ENCODE measurements at places on chromosomes 5 and 9.

- DNase-seq = peak; percentile 89
Measured at GRCh38 chr5:14097998-14098471, 45.1 kb upstream of the TRIO start.

GRCh38 chr5:56460195-56460546 lies 227.0 kb upstream of the ANKRD55 start:
- DNase-seq = no peak

DNA sequence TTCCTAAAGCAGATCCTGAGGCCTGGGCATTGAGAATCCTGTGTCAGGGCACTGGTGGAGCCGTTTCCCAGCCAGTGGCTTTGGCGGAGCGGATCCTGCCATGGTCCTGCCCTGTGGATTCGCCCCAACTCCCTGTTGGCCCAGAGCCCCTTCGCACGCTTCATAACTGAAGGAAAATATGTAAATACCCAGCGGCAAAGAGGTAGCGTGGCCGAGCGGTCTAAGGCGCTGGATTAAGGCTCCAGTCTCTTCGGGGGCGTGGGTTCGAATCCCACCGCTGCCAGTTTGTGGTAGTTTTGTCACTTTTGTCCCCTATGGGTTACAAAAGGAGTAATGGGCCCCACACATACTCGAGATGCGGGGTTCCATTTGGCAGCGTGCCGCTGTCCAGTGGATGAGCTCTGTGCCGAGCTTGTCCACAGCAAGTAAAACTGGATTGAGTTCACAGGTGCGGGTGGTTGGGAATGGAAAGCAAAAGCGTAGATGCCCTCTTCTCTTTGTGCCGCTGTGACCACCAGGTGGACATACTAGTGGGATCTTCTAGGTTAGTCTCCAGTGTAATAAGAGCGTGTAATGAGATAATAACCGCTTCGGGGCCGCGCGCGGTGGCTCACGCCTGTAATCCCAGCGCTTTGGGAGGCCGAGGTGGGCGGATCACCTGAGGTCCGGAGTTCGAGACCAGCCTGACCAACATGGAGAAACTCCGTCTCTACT lies 17.3 kb downstream of the TRIM7 start:
- DNase-seq = no peak

DNA sequence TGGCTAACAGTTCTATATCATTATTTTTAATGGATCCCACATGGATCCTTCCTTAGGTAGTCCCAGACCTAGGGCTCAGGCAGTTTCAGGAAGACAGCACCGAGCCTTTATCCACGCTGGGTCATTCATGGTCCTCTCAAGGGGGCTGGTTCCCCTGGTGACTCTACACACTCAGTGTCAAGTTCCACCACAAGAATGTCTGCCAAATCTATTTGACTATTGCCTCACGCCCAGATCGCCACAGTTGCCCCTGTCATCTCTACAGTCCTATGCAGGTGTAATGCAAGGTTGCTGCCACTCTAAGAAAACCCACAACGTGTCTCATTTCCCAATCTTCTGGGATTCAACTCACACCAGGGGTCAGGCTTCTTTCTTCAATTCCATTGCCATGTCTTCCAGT lies 8.0 kb upstream of the ZNF366 start:
- no peak for DNase-seq

GRCh38 chr9:77929942-77930341 lies 101.7 kb downstream of the GNAQ start:
- no peak for DNase-seq

DNA sequence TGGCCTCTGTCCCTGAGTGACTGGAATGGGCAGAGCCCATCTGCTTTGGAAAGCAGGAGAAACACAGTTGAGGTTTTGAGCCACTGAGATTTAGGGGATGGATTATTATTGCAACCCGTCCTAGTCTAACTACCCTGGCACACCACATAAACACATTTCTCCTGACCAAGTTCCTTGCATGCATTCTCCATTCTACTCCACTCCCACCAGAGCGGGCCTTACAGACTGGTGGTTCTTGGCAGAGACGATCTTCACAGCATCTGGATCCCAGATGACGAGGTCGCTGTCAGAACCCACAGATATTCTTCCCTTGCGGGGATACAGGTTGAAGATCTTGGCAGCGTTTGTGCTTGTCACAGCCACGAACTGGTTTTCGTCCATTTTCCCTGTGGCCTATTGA lies 111.0 kb downstream of the DPYSL3 start:
- DNase-seq = peak; percentile 92

DNA sequence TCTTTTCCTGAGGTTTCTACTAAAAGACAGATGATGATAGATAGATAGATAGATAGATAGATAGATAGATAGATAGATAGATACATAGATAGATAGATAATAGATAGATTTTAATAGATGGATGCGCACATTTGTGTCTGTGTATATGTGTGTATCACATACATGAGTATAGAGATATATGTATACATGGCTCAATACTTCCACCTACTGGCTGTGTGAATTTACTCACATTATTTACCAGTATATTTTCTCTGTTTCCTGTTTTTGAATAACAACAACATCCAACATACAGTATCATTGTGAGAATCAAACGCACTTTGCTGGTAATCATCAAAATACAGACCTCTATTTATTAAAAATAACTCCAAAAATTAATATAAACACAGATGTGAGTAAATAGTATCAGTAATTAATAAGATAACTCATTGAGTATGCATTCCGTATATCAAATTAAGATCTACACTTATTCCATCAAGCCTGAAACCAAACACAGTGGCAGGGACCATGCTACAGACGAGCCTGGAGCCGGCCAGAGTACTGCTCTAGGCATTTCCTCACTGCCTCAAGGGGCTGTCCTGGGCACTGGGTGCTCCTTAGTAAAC lies 338.0 kb downstream of the SEMA5A start:
- DNase-seq = no peak

GRCh38 chr5:133340822-133341221 lies 271.5 kb downstream of the FSTL4 start:
- DNase-seq = no peak

- no peak for DNase-seq
Measured at GRCh38 chr9:72681283-72681630, 159.8 kb downstream of the TMC1 start.

DNA sequence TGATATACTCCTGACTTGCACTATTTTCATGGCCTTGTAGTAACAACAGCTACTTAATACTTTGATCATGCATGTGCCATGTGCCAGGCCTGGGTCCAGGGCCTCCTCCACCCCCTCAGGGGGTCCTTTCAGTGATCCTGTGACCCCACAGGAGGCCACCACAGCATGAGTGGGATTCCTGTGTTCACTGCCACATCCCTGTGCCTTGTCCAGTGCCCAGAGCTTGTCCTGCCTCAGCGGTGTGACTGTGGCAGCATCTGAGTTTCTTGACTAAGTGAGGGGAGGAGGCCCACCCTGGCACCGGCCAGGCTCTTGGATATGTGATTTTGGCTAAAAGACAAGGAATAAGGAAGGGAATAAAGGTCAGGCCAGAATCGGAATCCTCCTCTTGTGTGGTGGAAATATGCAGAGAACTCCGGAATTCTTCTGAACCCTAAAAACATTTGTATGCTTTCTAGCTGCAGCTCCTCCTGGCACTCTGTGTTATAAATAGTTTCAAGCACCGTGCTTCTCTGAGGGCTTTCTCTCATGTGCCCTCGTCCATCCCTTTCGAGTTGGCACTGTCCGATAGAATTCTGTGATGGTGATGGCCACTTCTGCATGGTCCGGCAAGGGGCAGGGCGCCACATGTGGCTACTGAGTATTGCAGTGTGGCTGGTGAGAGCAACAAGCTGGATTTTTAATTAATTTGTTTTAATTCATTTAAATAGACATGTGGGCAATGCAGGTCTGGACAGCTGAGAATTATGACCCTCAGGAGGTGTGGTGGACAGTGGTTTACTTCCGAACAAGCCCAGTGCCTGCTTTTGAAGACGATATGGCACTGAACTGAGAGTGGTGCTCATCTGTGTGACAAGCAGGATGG lies 31.8 kb downstream of the TENT4A start:
- DNase-seq = no peak

- no peak for DNase-seq
Measured at GRCh38 chr5:15808577-15808976, 308.6 kb downstream of the FBXL7 start.

GRCh38 chr9:133835262-133835901 lies 97.2 kb upstream of the SARDH start:
- DNase-seq = no peak

DNA sequence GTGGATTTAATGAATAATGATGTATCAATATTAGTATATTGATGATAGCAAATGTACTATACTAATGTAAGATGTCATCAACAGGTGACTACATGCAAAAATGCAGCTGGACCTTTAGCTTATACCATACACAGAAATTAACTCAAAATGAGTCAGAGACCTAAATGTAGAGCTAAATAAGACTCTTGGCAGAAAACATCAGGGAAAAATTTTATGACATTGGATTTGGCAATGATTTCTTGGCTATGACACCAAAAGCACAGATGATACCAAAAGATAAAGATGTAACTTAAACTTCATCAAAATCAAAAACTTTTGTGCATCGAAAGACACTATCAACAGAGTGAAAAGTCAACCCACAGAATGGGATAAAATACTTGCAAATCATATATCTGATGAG lies 64.0 kb upstream of the CCL21 start:
- DNase-seq = no peak

GRCh38 chr5:21603796-21604195 lies 1249.3 kb downstream of the CDH12 start:
- DNase-seq = no peak

DNA sequence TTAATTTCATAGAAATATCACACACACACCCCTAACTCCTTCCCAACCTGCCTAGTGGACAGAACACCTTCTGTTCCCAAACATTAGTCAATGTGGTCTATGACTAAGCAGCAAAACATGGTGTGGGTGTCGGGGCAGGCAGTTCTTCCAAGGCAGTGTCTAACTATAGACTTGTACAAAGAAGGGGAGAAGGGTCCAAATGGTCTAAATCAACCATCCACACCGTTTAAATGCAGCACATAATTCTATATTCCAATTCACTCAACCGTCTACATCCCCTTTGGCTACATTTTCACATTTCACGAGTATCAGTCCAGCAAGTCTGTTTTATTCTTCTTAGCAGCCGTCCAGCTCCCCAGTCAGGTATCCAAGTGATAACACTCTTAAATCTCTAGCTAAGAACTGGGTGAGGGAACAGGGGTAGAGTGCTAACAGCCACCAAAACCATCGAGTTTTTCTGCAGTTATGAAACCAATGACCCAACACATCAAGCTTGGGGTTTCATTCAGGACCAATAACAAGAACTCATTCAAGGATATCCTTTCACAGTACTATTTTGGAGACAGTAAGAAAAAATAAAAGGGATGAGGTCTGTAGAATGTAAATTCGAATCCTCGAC lies 3.3 kb downstream of the ZNF608 start:
- no peak for DNase-seq

DNA sequence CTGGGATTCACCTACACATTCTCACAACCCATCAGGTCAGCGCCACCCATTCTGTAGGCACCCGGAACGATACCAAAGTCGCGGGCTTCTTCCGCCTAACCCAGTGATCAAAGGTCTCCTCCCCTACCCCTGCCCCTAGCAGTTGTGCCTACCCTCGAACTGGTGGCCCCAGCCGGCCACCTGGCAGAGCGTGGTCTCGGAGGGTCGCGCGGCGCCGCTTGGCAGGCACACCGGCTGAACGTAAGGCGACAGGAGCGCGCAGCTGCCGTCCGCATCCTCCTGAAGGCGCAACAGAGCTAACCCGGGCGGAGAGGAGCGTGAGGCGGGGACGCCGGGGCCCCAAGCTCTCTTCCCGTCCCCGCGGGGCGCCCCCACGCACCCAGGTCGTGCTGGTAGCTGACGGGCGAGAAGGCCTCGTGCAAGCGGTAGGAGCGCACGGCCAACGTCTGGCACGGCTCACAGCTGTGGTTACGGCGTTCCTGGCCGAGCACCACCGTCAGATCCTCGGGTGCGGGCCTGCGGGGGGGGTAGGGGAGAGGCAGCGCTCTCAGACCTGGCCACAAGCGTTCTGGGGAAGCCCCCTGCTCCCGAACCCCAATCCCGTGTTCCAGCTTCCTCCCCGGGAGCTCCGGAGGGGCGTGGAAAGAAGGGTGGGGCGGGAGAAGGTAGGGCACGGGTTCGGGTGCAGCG lies 2.8 kb upstream of the PFN3 start:
- DNase-seq = no peak

- DNase-seq = peak; percentile 23
Measured at GRCh38 chr5:1511651-1512540, 11.9 kb downstream of the LPCAT1 start.

GRCh38 chr5:66281294-66281693 lies 137.2 kb downstream of the SREK1 start:
- DNase-seq = no peak

DNA sequence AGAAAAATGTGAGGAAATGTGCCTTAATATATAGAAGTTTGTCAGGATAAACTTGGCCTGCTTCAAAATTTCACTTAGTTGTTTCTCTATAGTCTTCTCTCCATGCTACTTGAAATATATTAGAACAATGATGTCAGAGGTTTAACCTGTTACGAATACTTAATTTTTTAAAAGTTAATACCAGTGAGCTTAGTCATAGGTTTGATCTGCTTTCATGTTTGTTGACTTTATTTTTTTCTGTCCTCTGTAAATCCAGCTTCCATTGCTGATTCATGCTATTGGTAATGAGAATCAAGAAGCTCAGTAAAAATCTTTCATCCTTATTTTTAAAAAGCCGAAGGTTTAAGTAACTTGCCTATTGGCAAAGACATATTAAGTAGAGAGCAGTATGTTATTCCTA lies 27.9 kb downstream of the BDP1 start:
- DNase-seq = no peak

- DNase-seq = no peak
Measured at GRCh38 chr5:108670591-108671289, 77.0 kb upstream of the FER start.

- no peak for DNase-seq
Measured at GRCh38 chr5:95780597-95780996, 41.9 kb downstream of the GLRX start.

- DNase-seq = no peak
Measured at GRCh38 chr9:134112561-134112960, 23.3 kb upstream of the WDR5 start.

GRCh38 chr9:109797509-109797908 lies 17.5 kb downstream of the PALM2AKAP2 start:
- no peak for DNase-seq

DNA sequence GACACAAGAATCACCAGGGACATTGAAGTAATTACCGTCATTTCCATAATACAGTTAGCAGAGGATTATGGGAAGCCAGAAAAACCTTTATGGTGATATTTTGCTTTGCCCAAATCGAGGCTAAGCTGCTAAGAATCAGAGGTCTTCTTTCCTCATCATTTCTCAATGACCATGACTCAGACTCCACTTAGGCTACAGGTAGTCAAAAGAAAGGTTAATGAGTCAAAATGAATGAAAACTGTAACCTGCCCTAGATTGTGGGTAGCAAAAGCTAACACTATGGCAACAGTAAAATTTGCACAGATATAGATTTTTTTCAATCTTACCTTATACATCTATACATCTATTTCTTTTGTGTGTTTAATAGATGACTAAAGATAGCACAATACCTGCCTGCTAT lies 185.8 kb downstream of the CARTPT start:
- no peak for DNase-seq

GRCh38 chr5:159286420-159287035 lies 23.4 kb downstream of the UBLCP1 start:
- DNase-seq = no peak
